Kasumi-1 (cell line): ENCODE measurements at places on chromosomes 13 and 19.

DNA sequence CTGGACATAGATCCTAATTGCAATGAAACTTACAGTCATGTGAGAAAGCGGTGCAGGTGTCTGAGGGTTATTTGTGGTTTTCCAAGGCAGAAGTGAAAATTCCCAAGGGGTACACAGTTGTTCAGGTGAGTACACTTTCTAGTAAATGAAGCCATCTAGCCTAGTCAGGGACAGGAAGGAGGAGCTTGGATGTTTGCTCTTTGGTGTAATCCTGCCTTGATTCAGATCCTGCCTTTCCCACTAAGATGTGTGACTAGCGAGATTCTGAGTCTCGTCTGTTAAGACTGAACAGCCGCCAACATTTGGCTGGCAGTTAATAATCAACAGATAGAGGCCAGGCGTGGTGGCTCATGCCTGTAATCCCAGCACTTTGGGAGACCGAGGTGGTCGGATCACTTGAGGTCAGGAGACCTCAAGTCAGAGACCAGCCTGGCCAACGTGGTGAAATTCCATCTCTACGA is 2.5 kb downstream of the RPS9 start:
- no peak for DNase-seq

- no peak for DNase-seq
These were observed 935 bp downstream of the CRB3 start for GRCh38 chr19:6465006-6465405.

GRCh38 chr13:89865164-89866064 is 1482.1 kb upstream of the MIR17HG start:
- DNase-seq, result no peak

GRCh38 chr13:25862156-25862555 is 189.7 kb downstream of the SHISA2 start:
- no peak for DNase-seq

- DNase-seq, result no peak
These were observed 919.4 kb downstream of the SLITRK5 start for GRCh38 chr13:88590574-88590973.

DNA sequence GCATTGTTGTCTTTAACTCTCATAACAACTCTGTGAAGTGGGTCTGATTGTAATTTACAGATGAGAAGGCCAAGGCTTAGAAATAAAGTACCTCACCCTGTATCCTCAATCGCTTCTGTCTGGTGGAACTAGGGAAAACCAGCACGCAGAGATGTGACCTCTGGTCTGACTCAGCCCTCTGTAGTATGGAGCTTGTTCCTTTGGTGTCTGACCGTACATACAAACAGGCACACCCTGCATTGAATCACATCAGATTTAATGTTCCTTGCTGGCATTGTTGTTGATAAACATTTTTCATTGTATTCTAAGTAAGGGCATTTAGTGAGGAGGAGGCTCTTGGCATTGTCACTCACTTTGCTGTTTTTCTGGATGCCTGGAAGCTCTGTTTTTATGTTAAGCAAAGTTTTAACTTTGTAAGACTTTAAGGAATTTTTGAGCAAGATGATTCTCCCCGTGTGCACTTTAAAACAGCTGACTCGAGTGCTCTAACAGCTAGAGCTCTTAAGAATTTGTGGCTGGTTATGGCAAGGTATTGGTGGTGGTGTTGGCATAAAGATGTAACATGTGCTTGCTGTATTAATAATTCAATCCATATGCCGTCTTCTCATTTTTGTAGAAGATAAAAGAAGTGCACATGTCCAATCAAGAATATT is 89.0 kb upstream of the SPATA13 start:
- no peak for DNase-seq

DNA sequence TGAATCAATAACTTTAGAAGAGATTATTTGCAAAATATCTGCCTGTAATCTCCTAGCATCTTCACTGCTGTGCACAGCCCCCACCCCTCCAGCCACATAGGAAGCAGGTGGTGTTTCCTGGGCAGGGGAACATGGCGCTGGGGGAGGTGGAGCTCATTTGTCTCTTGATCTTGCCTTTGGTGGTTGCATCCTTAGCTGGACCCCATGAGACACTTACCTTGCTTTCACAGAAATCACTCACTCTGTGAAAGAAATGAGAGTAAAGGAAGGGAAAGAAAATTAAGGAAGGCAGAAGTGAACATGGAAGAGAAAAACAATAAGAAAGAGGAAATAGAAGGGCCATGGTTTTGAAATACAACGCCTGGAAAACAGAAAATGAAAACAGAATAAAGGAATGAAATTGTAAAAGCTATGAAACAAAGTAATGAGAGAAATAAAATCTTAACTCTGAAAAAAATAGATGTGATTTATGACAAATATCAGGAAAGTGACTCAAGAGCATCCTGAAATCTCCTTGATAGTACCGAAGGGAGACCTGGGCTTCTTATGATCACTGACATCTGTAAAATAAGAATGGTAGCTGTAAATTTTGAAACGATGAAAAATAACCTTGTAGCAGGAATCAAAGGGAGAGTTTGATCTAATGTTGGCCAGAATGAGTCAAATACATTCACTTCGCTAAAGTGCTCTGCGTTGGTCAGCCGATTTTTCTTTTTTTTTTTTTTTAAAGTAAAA is 17.2 kb upstream of the RNASEH2B start:
- peak; percentile 68 for DNase-seq

GRCh38 chr19:45170146-45171106 is 7.6 kb downstream of the TRAPPC6A start:
- DNase-seq, result no peak

DNA sequence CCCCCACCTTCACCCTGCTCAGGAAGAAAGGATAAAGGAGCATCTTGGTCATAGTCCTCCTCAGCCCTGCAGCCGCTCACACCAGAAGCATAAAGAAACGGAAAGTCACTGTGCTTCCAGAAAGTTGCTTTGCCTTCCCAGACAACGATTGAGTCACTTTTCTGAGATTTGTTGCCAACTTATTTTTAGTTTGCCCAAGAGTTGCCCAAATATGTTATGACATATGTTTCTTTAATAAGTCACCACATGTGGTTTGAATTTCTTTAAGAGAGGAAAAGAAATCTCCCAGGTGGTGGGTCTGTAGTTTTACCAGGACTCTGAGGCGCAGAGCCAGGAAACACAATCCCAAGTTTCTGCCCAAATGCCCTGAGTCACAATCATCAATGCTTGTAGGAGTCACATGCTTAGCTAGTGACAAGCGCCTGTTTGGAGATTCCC is 63.4 kb upstream of the LRCH1 start:
- DNase-seq, result no peak

- no peak for DNase-seq
These were observed 1056.9 kb upstream of the ATXN8OS start for GRCh38 chr13:69050696-69051095.

- no peak for DNase-seq
These were observed 5.6 kb downstream of the TEX29 start for GRCh38 chr13:111325941-111326620.

DNA sequence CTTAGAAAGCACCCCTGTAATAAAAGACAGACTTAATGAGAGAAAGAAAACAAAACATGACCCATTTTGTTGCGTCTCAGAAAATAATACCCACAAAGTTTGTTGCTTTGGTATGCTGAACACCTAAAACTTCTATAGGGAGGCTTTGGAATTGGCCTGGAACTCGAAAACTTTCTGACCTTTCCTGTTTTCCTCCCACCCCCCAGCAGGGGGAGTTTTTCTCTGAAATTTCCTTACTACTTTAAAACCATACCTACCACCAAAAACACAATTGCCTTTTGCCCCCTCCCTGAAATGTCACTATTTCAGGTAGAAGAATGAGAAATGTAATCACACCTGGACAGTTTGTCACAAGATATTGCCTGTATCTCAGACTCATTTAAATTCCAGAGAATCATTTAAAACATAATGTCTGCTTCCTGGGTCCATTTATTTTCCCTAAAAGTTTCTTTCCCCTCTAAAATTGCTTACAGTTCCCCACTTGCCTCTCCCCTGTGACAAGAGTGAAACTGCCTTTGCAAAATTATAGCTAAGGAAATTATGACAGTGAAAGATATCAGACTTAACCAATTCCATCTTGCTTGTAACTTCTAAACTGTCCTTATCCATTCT is 2700.2 kb downstream of the PCDH9 start:
- DNase-seq, result peak; percentile 6

- no peak for DNase-seq
These were observed 106.2 kb downstream of the SLITRK5 start for GRCh38 chr13:87777387-87777786.

GRCh38 chr19:4503132-4503824 is 15.0 kb downstream of the PLIN4 start:
- no peak for DNase-seq

DNA sequence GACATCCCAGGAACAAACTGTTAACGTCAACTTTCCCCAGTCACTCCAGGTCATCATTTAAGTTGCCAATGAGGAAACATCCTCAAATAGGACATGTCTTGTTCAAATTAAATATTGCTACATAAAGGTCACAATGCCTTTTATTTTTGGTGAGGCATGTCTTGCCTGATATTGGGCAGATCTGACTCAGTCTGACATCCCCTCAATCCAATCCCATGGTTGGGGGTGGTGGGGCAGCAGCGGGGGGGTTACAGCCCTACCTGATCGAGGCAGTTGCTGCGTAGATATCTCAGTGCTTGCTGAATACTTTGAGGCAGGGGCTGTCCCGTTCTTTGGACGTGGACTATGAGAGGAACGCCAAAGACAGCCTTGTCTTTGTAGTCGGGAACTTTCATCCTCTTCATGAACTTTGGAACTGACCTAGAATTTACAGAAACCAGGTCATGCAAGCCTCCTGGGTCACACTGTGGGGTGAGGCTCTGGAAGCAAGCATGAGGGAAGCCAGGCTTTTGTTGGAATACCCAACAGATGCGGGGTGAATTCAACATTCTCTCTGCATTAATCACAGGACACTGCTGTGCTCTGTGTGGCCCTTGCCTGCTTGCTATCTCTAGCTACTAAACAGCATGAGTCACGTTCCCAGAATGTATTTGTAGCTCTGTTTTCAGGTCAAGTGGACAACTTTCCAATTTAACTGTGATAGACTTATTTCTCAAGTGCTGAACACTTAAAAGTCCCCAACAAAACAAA is 109.8 kb downstream of the KL start:
- DNase-seq, result no peak

DNA sequence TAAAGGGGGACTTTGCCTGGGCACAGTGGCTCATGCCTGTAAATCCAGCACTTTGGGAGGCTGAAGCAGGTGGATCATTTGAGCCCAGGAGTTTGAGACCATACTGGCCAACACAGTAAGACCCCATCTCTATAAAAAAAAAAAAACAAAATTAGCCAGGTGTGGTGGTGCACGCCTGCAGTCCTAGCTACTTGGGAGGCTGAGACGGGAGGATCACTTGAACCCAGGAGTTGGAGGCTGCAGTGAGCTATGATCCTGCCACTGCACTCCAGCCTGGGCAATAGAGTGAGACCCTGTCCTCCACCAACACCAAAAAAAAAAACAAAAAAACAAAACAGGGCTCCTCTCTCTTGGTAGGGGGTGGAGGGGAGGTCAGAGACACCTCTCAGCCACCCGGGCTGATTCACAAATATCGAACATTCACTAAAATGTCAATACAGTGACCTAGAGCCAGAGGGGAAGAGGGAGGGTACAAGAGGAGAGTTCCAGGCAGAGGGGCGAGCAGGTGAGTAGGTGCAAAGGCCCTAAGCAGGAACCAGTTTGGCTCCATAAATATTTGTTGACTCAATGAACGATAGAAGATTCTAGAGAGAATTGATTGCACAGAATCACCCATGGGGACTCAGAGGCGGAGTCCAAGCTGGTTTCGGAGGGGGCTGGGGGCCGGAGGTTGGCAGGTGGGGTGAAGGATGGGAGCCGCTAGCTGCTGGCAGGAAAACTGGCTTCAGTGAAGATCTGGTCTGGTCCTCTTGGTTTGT is 1.0 kb upstream of the CREB3L3 start:
- no peak for DNase-seq

DNA sequence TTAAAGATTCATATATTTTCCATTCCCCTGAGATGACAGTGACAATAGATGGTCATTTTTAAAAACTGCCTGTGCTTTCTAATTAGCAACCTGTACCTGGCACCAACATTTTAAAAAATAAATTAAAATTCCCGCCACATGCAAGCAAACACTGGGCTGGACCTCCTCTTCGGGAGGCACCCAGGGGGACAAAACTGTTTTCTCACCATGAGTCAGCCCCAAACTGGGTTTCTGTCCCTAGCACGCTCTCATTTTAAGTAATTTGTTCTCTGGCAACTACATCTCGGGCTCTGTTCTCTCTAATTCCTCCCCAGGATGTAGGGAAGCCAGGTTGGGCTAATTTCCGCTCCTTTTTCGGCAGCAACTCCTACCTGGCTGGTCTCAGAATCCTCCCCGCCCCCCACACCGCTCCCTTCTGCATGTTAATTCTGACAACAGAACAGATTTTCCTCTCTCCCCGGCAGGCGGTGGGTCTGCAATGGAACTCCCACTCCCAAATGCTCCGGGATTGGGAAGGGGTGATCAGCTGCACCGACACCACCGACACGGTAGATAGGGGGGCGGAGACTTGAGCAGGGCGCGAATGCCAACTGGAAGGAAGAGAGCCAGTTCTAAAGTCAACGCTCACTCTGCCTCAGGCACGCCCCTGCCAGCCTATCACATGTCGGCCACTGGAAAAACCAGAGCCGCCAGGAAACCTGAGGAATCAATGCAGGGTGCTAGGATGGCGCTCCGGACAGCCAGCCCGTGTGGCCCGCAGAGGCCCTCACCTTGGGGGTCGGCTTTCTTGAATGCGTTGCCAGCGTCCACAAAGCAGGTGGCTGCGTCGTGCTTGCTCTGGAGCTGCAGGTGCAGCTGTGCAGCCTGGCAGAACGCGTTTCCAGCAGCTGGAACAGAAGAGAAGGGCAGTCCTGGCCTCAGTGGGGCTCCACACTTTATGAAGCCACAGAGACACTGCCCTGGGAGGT is 14.7 kb downstream of the NAPA start:
- no peak for DNase-seq

GRCh38 chr13:33497146-33497845 is 211.7 kb upstream of the STARD13 start:
- no peak for DNase-seq

DNA sequence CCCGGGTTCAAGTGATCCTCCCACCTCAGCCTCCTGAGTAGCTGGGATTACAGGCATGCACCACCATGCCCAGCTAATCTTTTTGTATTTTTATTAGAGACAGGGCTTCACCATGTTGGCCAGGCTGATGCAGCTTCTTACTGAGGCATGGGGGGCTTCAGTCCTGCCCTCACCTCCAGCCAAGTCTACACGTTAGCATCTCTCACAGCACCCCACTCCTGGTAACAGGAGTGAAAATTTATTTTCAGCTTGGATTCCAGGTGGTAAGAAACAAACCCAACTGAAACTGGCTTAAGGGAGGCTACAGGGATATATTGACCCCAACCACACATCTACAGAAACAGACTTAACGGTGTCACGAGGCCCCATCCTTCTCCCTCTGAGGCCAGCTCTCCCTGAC is 10.6 kb downstream of the NKPD1 start:
- DNase-seq, result no peak

GRCh38 chr13:24625870-24626849 is 54.0 kb upstream of the ATP12A start:
- no peak for DNase-seq

GRCh38 chr19:30109565-30109964 is 167.5 kb downstream of the URI1 start:
- no peak for DNase-seq

DNA sequence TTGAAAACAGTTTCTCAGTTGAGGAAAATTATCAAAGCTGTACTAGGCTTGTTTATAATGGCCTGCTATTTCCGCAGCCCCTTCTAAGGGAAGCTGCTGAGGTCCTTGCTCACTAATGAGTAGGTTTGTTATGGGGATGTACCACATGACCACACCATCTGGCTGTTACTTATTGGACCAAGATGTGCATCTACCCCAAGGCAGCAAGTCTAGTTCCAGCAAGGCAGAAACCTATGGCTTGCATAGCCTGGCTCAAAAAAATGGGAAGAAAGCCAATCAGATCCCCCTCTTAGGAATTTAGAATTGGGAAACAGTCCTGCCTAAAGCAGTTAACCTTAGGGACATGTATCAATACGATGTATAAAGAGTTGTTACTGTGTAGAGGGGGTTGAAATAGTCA is 186.5 kb upstream of the SPRY2 start:
- DNase-seq, result no peak
